CD8-positive, alpha-beta memory T cell (primary cell): ENCODE measurements at places on chromosomes 16 and 17. TPM values are rescaled to one million over a fixed set of nuclear protein-coding genes. Genes with fewer than 3 reads are reported as not detected.

The KRT33B gene
- not detected for total RNA-seq

The SDR42E2 gene
- total RNA-seq = 0.11 TPM

The ICAM2 gene
- 77.4 TPM for total RNA-seq

The CMTM4 gene
- total RNA-seq = 4.4 TPM

The SETD1A gene
- total RNA-seq = 24.7 TPM

The HSF4 gene
- 11.6 TPM for total RNA-seq

The DNAAF8 gene
- total RNA-seq = 0.15 TPM

The METRNL gene
- total RNA-seq = 22.3 TPM

The ITGA2B gene
- not detected for total RNA-seq

The SLC46A1 gene
- total RNA-seq = 6.0 TPM

The EFCAB5 gene
- 1.2 TPM for total RNA-seq

The PHB1 gene
- 450 TPM for total RNA-seq

The FKBP10 gene
- 1.5 TPM for total RNA-seq

The C17orf50 gene
- not detected for total RNA-seq

The LPO gene
- not detected for total RNA-seq

The TM4SF5 gene
- total RNA-seq = not detected

The SERPINF2 gene
- 0.33 TPM for total RNA-seq

The TAT gene
- total RNA-seq = not detected

The NAGS gene
- 0.74 TPM for total RNA-seq

The CLEC18B gene
- total RNA-seq = not detected

The GPR142 gene
- total RNA-seq = not detected

The KRT12 gene
- not detected for total RNA-seq

The KRT34 gene
- not detected for total RNA-seq

The ARHGAP23 gene
- 0.48 TPM for total RNA-seq

The MT4 gene
- total RNA-seq = not detected

The DPEP2 gene
- total RNA-seq = 6.2 TPM

The RILP gene
- 2.1 TPM for total RNA-seq

The CIAO2B gene
- total RNA-seq = 164 TPM

The SEZ6L2 gene
- 0.15 TPM for total RNA-seq

The MLX gene
- 61.8 TPM for total RNA-seq

The TNS4 gene
- total RNA-seq = 3.1 TPM

The ACSM3 gene
- total RNA-seq = 7.3 TPM

The NSF gene
- 43.0 TPM for total RNA-seq

The OR1A1 gene
- not detected for total RNA-seq

The CFAP52 gene
- total RNA-seq = not detected

The ATAD5 gene
- total RNA-seq = 25.5 TPM
